AG08396 (cell line): ENCODE measurements at places on chromosomes 4 and X.

GRCh38 chr4:83783215-83783614, 247.3 kb downstream of the GPAT3 start:
- DNase-seq = no peak

DNA sequence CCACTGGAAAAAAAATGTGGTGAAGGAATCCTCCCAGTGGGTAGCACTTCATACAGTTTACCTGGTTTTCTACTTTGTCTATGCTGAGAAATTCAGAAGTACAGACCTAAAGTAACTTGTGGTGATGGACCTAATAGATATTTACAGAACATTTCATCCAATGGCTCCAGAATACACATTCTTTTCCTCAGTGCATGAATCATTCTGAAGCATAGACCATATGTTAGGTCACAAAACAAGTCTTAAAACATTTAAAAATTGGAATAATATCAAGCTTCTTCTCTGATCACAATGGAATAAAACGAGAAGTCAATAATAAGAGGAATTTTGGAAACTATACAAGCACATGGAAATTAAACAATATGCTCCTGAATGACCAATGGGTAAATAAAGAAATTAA, 450.1 kb upstream of the INTU start:
- DNase-seq = no peak

DNA sequence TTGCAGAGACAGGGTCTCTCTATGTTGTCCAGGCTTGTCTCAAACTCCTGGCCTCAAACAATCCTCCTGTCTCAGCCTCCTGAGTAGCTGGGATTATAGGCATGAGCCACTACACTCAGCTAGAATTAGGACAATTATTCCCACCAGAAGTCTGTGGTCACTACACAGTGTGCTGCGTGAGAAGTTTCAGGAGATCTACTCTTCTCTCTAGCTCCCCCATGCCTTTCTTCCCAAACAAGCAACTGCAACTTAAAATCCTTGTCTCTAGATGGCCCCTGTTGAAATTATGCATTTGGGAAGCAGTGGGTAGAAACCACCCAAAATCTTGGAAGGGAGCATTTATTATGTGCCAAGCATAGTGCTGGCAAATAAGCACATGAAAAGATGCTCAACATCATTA, 21.1 kb upstream of the MAP7D3 start:
- no peak for DNase-seq

DNA sequence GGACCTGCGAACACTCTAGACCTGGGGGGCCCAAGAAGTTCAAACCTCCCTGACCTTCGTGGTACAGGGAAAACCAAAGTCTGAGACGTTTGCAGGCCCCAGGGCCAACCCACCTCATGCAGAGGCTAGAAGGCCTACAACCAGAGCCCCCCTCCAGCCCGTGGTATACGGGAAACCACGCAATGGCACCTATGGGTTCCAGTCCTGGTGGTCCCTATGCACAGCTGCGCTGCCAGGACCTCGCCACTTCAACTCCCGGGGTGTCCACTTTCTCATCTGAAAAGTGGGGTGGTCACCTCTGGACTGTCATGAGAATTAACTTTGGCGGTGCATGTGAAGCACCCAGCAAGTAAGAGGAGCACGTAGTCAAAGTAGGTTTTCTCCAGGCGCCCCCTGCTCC, 8.4 kb upstream of the MSX1 start:
- no peak for DNase-seq

DNA sequence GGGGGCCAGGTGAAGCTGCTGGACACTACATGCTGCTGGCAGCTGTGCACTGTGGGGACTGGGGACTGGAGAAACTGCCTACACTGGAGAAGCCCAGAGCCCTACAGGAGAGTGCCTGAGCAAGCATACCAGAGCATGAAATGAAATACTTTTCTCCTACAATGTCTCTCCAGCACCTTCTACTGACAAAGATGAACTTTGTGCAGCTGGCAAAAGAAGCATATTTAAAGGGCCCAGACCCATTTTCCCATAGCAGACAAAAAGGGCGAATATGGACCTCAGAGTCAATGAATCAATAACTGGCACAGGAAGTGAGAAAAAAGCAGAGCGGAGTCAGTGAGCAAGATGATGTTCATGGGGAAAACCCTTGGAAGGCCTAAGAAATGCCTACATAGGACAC, 30.9 kb upstream of the GK start:
- DNase-seq = no peak

- no peak for DNase-seq
Measured at GRCh38 chr4:24507439-24507838, 76.9 kb downstream of the DHX15 start.

DNA sequence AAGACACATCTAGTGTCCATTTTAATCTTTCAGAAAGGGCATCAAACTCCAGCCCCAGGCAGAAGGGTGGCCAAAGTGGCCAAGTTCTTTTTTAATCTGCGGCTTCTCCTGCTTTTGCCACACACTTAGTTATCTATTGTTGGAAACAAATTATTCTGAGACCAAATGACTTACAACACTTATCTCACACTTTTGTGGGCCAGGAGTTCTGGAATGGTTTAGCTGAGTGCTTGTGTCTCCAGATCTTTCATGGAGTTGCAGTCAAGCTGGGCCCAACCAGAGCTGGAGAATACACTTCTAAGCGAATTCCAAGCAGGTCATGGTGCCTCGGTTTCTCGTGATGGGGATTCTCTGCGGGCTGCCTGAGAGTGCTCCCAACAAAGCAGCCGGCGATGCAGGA, 4.0 kb downstream of the TXK start:
- DNase-seq = no peak

DNA sequence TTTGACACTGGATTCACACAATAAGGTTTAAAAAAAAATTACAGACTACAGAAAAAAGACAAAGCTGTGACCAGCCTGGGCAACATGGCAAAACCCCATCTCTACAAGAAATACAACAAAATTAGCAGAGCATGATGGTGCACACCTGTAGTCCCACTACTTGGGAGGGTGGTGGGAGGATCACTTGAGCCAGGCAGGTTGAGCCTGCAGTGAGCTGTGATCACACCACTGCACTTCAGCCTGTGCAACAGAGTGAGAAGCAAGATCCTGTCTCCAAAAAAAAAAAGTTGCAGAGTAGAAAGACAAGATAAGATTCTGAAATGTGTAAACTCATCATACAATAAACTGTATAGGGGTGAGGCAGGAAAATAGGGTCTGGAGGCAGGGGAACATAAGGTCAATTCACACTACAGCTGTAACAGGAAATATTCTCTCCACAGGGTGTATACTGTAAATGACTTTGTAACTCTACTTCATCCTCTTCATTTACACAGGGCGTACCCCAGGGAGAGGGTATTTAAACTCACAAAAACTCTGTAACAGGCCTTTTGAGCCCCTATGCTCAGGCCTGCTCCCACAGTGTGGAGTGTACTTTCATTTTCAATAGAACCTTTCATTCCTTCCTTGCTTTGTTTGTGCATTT, 112.6 kb upstream of the MAPK10 start:
- no peak for DNase-seq

- DNase-seq = no peak
Measured at GRCh38 chr4:15148691-15149090, 146.4 kb downstream of the CPEB2 start.

DNA sequence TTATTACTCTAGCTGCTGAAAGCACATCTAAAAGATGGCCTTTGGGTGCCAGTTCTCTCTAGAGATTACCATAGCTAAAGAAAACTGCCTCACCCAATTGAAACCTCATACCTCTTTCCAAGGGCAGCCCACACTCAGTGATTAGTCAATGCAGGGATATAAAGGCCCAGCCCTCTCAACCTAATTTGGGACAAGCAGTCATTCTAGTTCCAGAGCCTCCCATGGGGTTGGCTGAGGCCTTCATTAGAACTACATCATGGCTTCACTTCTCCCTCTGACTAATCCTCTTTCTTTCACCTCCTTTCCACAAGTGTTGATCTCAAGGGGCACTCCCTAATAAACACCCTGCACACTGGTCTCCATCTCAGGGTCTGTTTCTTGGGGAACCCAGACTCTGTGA, 38.5 kb upstream of the C1GALT1C1 start:
- no peak for DNase-seq

DNA sequence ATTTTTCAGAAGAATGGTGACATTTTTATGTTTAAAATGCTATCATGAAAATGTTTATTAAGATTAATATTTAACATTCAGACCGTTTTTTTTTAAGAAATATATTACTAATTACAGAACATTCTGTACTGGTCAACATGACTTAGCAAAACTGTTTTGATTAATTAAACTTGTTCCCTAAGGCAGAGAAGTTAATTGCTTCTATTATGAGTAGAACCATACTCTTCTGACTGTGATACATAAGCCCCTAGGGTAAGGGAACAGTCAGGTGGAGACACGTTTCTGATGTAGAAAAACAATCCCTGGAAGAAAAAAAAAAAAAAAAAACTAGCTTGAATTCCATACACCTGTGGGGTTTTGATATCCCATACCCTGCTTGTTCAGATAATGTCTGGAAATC, 97.4 kb downstream of the GPM6A start:
- DNase-seq = no peak

- DNase-seq = no peak
Measured at GRCh38 chr4:169404960-169405359, 134.2 kb upstream of the SH3RF1 start.

GRCh38 chrX:48835524-48836329, at the start of gene PCSK1N:
PCSK1N (minus strand) TSS chrX:48835610; CDS start chrX:48835532, 78 bp downstream.
- no peak for DNase-seq

DNA sequence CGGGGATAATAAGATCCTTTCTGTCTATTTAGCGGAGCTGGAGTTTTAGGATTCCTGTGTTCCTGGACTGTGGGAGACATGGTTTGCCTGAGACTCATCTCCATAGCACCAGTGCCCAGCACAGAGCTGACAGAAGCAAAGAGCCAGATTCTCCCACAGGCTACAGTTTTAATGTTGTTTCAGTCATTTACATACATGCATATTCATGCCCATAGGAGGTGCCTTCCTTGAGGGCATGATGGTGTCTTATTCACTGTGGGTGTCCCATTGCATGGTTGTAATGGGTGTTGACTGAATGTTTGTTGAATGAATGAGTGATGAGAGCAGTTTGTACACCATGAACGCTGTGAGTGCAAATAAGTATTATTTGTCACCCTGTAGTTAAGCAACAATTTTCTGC, 260.6 kb downstream of the EVC2 start:
- no peak for DNase-seq

GRCh38 chr4:25949173-25949748, 35.2 kb downstream of the SMIM20 start:
- DNase-seq = no peak

- no peak for DNase-seq
Measured at GRCh38 chr4:172410363-172410762, 597.2 kb downstream of the GALNTL6 start.

- DNase-seq = no peak
Measured at GRCh38 chr4:17875402-17876070, 64.8 kb downstream of the NCAPG start.

GRCh38 chr4:1726146-1726934, 5.0 kb downstream of the TACC3 start:
- DNase-seq = peak; percentile 86

DNA sequence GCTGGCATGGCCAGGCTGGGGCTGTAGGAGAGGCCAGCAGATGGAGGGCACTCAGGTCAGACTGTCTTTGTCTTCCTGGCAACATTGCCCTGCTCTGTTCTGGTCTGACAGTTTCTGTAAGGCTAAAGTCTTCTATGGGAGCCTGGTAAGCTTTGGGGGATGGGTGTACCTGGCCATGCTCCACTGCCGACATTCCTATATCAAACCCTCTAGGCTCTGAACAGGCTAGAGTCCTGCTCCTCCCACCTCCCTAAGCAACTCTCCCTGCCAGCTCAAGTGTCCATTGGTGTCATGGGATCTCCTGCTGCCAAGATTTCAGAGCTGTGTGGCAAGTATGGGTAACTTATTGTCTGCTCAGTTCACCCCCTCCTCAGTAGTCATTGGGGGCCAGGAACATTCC, 163.5 kb upstream of the UGT8 start:
- no peak for DNase-seq

DNA sequence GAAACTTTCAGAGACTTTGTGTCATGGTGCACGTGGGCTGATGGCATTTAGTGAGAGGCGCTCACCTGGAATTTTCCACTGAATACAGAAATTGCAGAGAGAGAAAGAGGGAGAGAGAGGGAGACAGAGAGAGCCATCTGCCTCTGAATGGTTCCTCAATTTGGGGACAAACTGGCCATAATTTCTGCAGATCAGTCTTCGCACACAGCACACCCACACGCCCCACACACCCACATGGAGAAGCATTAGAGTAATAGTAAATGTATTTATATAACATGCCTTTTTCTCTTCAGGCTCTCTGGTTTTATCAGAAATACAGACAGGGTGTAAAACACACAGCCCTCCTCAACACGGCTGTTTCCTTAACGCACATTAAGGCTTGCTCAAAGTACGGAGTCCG, 38.6 kb downstream of the PRKX start:
- no peak for DNase-seq

DNA sequence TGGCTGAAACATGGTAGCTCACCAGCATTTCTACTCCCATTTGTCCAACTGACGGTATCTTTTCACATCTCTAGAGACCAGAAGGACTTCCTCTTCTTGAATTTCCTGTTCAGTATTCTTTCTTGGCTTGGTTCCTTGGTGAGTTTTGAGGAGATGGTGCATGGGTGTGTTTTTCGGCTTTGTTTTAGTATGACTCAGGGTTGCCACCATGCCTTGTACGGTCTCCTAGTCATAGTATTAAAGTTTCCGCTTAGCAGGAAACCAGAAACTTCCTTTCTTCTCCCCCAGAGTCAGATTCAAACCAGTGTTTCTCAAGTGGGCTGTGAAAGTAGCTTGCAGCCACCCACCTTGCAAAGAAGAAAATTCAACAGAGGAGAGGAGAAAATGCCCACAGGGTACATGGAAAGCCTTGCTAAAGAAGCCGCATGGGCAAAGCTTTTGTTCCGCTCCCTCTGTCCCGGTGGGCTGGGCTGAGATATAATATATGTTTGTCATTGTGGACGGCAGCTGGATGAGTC, 5.7 kb downstream of the CD99 start:
- DNase-seq = peak; percentile 53

- DNase-seq = no peak
Measured at GRCh38 chr4:145680902-145681301, 956 bp downstream of the C4orf51 start.

- peak; percentile 15 for DNase-seq
Measured at GRCh38 chr4:86043755-86044592, 315.9 kb downstream of the MAPK10 start.

DNA sequence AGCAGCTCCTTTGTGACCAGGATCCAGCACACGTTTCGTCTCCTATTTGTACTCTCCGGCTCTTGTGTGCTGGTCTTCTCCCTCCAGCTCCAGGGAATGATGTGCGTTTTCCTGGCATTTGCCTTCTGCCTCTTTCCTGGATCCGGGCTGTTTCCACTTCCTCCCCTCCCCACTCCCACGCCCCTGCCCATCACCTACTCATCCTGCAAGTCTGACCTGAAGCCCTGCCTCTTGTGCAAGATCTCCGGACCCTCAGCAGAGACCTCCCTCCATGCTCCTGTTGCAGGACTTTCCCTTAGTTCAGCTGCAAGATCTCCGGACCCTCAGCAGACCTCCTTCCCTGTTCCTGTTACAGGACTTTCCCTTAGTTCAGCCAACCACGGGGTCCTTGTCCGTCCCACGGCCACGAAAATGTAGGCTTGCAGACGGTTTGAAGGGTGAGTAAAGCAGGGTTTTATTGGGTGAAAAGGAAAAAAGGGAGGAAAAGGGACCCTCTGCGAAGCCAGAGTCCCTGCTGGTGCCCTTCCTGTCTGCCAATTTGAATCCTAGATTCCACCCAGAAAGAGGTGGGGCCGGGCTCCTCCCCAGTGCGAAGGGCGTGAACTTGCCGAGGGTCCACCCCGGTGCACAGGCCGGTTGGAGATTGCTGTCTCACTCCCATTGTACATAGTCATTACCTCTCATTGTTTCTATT, 74.4 kb upstream of the IRF2 start:
- DNase-seq = no peak

- no peak for DNase-seq
Measured at GRCh38 chr4:153126137-153126536, 78.1 kb upstream of the TRIM2 start.
